Cardiac fibroblast (primary cell): ENCODE measurements at places on chromosomes 2 and 18.

DNA sequence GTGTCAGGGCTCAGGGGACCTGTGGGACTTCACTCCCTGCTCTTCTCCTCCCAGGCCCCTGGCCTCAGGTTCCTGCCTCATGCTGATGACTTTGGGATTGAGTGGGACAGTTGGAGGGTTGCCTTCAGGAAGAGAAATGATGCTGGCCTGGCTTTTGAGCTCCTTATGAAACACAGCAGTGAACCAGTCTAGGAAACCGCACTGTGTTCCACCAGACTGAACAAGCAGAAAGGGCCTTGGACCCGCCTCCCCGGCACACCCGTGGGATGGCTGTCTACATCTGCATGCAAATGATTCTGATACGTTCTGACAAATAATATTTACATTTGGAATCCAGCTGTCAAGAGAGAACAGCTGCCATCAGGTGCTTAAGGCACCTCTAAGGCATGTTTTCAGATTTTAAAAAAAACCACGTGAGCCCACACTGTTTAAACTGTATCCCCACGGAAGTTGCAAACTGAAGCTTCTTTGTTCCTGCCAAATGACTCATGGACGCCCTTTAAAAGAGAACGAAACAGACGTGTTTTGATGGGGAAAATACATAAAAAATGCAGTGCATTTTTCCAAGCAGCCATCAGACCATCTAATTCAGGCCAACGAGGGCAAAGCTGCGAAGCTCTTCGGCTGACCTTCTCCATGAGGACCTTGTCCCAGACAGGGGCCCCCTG lies 27.6 kb upstream of the ASAP2 start:
- peak; percentile 94 for DNase-seq

DNA sequence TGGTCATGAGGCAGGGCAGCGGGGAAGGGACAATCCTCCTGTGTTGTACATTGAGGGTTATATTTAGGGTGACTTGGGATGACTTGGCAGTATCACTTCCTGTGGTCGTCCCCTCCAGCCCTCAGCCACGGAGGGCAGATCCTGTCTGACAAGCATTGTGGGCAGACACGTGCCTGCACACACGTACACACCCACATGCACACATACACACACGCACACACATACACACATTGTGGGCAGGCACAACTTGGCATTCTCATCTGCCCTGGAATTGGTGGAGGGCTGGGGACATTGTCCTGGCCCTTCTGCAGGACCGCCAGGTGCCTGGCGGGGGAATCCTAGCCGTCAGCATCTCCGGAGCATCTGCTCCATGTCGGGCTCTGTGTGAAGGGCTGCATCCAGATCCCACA lies 47.6 kb downstream of the ODC1 start:
- DNase-seq: no peak

GRCh38 chr18:56509656-56510055 lies 128.7 kb downstream of the TXNL1 start:
- no peak for DNase-seq

DNA sequence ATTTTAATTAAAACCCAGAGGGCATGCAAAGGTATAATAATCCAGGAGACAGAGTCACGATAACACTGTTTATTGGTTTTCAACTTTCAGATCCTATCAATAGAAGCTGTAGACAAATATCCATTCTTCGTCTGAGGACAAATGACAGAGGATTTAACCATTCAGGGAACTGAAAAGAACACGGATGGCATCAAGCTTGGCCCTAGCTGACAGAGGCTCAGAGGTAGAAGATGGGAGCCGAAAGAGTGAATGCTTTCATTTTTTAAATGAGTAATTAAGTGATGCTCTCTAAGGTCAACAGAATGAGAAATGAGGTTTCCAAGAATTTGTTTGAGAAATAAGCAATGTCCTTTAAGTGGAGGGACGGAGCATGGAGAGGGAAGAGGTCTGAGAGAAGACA lies 62.1 kb downstream of the BCL2 start:
- no peak for DNase-seq

GRCh38 chr2:82511894-82512293 lies 1947.2 kb downstream of the SUCLG1 start:
- no peak for DNase-seq

DNA sequence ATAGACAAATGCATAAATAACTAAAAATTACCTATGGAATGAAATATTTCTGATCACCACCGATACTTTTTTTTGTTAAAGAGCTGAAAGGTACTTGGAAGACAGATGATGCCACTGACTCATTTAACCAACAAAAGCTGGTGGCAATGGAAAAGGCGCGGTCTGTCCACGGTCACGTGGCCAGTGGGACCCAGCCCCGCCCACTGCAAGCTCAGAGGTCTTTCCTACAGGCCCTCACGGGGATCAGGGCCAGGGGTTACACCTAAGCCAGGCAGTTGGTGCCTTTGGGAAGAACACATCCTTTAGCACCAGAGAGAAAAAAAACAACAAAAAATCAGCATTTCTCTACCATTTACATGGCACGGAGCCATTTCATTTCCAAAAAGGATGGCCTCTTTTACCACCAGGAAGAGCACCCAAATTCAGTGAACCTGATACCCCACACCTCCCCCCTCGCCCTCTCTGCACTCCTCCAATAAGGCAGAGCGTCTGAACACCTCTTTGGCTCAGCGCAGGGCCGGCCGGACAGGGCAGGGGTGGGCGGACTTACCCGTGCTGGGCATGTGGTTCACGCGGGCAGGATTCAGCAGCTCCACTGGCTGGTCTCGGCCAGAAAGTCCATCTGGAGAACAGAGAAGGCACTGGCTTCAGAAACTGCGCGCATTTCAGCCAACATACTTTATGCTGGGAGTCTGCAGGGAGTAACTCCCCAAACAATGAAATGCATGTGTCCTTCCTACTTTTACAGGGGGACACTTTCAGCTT lies 164.6 kb downstream of the HDAC4 start:
- DNase-seq: no peak

GRCh38 chr2:141063406-141063805 lies 1067.4 kb downstream of the LRP1B start:
- DNase-seq: no peak

- DNase-seq: peak; percentile 31
Observed at GRCh38 chr2:67289921-67290371, 107.2 kb upstream of the ETAA1 start.

DNA sequence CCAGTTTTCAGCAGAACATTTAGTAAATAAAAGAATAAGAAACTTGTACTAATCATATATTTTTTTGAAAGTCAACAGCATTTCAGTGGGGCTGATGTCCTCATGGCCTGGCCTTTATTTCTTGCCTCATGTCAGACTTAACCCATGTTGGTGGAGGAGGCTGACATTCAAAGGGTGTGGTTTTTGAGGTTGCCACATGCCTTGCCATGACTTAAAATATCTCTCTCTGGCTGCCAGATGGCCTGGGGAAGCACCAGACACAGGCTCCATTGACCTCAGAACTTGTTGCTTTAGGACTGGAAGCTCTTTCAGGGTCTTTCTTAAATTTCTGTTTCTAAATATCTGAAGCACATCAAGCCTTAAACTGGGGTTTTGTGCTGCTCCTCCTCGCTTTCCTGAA lies 32.5 kb upstream of the CD28 start:
- DNase-seq: peak; percentile 50

DNA sequence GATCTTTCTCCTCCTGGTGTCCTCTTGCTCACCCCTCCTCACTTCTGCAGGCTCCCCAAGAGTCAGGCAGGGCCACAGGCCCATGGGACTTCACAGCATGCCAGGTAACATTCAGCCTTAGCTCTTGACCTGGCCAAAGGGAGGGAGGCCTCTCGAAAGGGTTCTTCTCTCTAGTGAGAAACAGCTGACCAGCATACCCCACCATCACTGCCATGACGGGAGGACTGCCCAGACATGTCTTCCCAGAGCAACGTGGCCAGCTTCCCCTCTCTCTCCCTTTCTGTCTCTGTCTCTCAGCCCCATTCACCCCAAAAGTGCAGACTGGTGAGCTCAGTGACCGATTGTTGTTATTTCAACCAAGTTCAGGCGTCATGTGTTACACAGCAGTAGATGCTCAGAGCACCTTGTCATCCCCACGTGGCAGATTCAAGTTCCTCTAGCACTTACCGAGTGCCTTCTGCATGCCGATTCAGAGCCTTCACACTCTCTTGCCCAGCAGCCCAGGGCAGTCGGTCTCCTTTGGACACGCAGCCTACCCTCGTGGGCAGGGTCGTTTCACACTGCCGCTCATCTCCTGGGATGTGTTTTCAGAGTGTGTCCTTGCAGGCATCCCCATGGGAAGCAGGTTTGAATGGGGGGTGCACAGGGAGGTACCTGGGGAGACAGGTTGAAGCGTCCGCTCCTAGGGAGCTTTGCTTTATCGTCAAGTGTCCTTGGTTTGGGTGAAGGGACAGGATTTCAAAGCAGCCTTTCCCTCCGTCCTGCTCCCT lies 259.9 kb downstream of the NDUFA10 start:
- DNase-seq: no peak

- no peak for DNase-seq
Observed at GRCh38 chr2:143361346-143361745, 232.1 kb downstream of the ARHGAP15 start.

- DNase-seq: no peak
Observed at GRCh38 chr2:14735696-14736095, 103.2 kb downstream of the LRATD1 start.

GRCh38 chr2:146981921-146982320 lies 862.9 kb upstream of the ACVR2A start:
- DNase-seq: peak; percentile 58
